ENCODE measurements at places on chromosomes 1 and 21.

DNA sequence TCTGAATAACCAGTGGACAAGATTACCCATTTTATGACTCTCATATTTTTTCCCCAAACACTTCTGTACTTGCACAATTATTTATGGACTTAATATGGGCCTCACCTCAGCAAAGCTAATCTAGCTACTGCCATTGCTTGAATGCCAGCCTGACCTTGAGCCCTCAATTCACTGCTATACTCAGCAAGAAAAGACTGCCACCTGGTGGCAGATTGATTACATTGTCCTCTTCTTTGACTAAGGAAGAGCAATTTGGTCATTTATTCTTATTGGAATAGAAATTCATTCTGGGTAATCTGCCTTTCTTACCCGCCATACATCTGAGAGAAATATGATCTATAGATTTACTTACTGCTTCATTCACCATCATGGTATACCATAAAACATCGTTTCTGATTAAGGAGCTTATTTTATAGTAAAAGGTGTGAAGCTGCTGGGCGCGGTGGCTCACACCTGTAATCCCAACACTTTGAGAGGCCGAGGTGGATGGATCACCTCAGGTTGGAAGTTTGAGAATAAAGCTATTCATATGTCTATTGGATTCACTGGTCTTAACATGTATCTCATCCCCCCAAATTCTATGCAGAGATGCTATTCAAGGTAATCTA lies 32.9 kb upstream of the DIPK1A start:
- DNase-seq: peak; percentile 72

GRCh38 chr1:45322486-45323040 lies 4.1 kb upstream of the HPDL start:
- DNase-seq: no peak

- no peak for DNase-seq
These were observed 156.1 kb downstream of the KIF26B start for GRCh38 chr1:245310571-245311531.

GRCh38 chr1:64330839-64331238 lies 127.4 kb downstream of the UBE2U start:
- DNase-seq: no peak

GRCh38 chr1:203289281-203289981 lies 15.9 kb upstream of the BTG2 start:
- DNase-seq: no peak

DNA sequence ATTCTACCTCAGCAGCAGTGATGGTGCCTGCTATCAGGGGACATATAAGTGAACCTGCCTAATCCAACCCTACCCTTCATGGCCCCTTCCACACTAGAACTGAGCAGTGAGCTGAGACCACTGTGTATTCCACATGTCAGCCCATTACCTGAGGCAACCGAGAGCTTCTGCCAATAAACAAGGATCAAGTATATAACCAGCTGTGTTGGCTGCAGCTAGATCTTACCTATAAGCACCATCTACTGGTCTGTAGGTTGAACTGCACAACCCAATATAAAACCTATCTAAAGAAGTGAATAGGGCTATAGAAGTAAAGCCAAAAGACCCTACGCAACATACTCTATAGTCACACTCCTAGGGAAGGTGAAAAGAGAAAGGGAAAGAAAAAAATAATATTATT lies 376.9 kb downstream of the HHIPL2 start:
- peak; percentile 30 for DNase-seq

GRCh38 chr1:39450956-39451606 lies 40.4 kb upstream of the BMP8A start:
- DNase-seq: no peak

DNA sequence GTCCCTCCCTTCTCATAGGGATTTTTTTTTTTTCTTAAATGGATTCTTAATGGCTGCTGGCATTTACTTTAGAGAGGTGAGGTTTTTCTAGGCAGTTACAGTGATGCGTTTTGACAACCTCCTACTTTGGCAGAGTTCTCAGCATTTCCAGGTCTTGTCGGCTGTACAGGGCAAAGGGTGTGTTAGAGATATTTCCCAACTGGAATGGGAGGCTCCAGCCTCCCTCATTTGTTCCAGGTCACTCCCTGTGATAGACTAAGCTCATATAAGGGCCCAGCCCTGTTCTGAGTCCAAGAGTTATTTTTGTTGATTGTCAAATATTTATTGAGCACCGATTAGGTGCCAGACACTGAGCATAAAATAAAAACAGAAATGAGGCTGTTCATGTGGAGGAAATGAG lies 7.6 kb upstream of the XKR8 start:
- DNase-seq: no peak

DNA sequence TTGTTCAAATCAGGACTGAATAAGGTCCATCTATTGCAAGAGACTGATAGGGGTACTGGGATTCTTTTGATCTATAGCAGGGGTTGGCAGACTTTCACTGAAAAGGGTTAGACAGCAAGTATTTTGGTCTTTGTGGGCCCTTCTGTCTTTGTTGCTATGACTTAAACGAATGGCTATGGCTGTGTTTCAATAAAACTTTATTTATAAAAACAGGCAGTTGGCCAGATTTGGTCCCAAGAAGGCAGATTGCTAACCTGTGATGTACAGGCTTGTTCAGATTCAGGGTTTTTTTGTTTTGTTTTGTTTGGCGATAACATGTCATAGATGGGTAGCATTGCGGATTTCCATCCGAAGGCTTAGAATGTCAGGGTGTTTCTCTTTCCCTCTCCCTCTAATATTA lies 3.9 kb upstream of the BACE2 start:
- no peak for DNase-seq

DNA sequence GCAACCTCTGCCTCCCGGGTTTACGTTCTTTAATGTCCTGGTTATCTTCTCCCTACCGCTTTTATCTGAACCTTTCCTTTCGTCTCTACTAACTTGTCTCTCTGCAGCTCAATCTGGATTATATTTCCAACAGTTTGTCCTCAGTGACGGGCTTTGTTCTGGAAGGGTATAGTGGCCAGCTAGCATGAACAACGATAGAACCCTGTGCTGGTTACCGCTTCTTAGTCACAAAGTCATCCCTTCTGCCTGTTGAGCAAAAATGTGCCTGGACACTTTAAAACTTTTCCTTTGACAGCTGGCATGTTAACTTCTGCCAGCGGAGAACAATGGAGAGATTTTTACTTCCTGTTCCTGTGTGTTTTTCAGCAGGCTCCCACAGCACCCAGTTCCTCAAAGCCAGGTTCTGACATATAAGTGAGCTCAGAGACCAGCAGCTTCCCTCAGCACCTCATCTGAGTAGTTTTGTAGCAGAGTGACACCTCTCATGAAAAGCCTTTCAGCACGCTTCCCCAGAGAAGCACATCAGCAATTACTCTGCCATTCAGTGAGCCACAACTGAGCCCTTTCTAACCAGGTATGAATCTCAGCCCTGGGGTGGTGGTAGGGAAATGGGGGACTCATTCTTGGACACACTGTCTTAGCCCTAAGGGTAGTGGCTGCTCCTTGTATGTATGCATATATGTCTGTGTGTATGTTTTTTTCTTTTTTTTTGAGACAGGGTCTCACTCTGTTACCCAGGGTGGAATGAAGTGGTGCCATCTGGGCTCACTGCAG lies 23.6 kb upstream of the CCDC17 start:
- no peak for DNase-seq

GRCh38 chr1:220294846-220295301 lies 22.6 kb upstream of the RAB3GAP2 start:
- no peak for DNase-seq
